Smooth muscle cell of the brain vasculature (primary cell): ENCODE measurements at places on chromosomes 5 and 9.

- DNase-seq, result peak; percentile 12
These were observed 36.8 kb downstream of the HAPLN1 start for GRCh38 chr5:83683836-83684235.

GRCh38 chr5:72282878-72283277 lies 37.2 kb downstream of the MRPS27 start:
- DNase-seq, result no peak

GRCh38 chr5:119220576-119221197 lies 135.1 kb upstream of the TNFAIP8 start:
- DNase-seq, result no peak

GRCh38 chr5:154446195-154447088 lies 645 bp downstream of the SAP30L start:
- DNase-seq, result peak; percentile 43

- no peak for DNase-seq
These were observed 32.7 kb downstream of the TMEFF1 start for GRCh38 chr9:100505564-100506159.

DNA sequence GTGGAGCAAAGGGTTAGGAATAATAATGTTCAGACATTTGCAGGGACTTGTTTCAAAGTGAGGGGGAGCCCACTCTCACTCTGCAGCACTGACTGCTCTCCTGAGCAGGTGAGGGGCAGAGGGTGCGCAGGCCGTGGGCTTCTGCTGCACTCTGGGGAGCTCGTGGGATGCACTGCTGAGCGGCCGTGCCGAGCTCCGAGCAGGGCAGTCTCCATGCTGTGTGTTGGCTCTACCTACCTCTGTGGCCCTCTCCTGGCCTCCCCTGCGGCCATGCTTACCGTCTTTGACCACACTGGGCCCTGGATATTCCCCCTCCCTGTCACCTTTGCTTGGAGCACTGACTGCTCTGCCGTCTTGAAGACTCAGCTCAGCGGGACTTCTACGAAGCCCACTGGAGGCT lies 33.7 kb downstream of the CRB2 start:
- DNase-seq, result no peak

- DNase-seq, result no peak
These were observed 30.9 kb downstream of the KCTD16 start for GRCh38 chr5:144201588-144201987.

DNA sequence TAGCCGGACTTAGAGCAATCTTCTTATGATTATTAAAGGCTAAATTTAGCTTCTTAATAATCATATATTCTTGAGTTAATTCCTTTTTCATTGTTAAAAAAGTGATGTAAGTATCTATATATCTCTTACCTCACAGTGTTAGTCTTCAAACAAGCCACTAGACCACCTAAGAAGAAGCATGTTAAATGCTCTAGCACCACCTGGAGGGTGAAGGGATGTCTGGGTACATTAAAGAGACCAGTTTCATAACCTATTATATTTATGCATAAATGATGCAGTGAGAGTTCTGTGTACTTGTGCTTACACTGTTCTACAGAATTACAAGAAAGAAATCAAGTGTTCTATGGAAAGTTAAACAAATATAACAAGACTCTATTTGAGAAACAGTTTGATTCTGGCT lies 55.9 kb upstream of the SLCO6A1 start:
- DNase-seq, result no peak

GRCh38 chr5:174532455-174533453 lies 191.6 kb upstream of the MSX2 start:
- peak; percentile 81 for DNase-seq

DNA sequence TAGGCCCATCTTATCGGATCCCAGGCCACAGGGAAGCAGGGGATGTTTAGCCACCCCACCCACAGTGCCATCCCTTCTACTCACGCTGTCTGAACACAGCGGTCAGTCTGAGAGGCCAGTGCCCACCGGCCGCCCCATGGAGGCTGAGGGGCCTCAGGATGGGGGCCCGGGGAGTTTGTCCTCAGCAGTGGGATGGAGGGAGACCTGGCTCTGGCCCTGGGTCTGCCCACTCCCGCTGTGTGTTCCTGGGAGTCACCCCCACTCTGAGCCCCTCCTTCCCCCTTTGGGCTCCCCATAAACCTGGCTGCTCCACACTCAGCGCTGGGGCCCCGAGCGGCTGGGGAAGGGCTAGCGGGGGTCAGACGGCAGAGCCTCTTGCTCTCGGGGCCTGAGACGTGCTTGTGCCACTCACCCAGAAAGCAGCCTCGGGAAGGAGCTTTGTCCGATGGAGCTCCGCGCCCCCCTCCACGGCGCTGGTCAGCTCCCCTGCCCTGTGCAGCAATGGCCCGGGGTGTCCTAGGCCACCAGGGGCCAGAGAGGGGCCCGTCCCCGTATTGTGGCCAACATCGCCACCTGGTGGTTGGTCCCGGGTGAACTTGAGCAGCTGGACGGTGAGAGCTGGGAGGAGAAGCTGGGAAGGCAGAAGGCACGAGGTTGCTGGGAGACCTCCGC lies 10.9 kb upstream of the LAMC3 start:
- no peak for DNase-seq

GRCh38 chr5:68114378-68115040 lies 101.0 kb upstream of the PIK3R1 start:
- no peak for DNase-seq

GRCh38 chr5:73674669-73675004 lies 48.6 kb downstream of the ARHGEF28 start:
- no peak for DNase-seq

DNA sequence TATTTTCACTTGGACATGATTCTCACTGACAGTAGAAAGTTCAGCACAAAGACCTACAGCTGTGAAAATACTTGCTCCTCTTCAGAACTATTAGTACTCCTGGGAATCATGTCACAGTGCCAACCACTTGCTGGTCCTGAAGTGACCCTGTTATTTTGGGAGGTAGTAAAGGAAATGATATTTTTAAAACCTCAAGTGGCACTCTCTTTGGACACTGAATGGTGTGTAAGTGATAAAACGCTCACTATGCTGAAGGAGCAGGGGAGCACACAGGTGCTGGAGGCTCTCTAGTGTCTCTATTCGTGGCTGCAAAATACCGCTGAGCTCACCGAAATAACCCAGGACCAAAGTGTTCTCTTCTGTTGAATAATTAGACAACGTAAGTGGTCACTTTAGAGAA lies 76.9 kb upstream of the SPATA31D4 start:
- DNase-seq, result no peak

GRCh38 chr9:91572811-91573210 lies 149.2 kb upstream of the NFIL3 start:
- DNase-seq, result no peak

GRCh38 chr5:171595401-171595800 lies 176.0 kb downstream of the FGF18 start:
- no peak for DNase-seq

- DNase-seq, result no peak
These were observed 2.6 kb downstream of the QSOX2 start for GRCh38 chr9:136242918-136243525.

GRCh38 chr9:123335986-123336329 lies 20.0 kb upstream of the CRB2 start:
- no peak for DNase-seq

GRCh38 chr5:5182508-5183188 lies 42.5 kb downstream of the ADAMTS16 start:
- DNase-seq, result no peak

- DNase-seq, result peak; percentile 36
These were observed 38.2 kb downstream of the CLINT1 start for GRCh38 chr5:157820593-157821252.

DNA sequence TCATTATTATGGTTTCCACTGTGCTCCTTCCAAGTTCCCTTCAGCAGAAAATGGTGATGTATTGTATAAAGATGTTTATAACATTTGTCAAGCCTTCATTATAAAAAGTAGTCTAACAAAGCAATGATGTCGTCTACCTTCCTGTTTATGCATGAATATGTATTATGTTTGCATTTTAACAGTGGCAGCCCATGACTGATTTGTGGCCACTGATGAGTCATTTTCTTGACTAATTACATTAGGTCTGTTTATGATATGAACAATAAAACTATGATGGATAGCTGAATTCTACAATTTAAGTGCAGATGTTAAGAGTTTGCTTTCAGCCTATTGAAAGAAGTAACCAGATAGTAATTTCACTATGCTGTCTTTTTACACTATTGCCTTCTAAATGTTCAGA lies 75.4 kb upstream of the ADAMTS19 start:
- DNase-seq, result no peak

DNA sequence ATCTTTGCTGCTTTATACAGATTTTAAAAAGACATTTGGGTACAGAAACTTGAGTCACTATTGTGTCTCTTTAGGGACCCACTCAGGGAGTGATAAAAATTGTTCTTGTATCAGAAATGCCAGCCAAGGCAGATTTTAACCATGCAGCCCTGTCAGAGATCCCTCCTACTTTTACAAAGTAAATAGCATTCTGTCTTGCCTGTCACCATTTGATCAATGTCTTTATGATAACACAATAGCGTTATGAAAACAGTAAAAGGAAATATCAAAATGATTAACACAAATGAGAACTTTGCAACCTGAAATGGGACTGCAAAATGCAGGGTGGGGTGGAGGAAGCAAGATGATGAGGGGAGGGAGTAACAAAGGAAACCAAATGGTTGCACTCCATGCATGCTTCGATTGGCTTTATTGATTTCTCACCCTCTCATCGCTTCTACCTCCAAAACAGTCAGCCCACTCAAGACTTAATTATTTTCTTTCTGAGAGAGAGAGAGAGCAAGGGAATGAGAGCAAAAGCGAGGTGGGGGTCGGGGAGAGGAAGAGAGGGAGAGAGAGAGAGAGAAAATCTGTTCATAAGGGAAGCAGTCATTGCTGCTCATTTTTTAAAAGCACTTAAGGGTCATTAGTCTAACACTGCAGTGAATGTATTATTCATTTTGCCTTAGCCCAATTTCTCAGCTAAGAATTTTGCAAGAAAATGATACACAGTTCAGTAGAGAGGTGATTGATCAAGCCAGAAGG lies 576.5 kb downstream of the CSNK1G3 start:
- no peak for DNase-seq

GRCh38 chr9:134204991-134205578 lies 40.7 kb upstream of the RNU6ATAC start:
- DNase-seq, result peak; percentile 76

- no peak for DNase-seq
These were observed 3.1 kb upstream of the CREBRF start for GRCh38 chr5:173053041-173053440.

GRCh38 chr9:3931058-3931457 lies 368.8 kb downstream of the GLIS3 start:
- DNase-seq, result no peak

DNA sequence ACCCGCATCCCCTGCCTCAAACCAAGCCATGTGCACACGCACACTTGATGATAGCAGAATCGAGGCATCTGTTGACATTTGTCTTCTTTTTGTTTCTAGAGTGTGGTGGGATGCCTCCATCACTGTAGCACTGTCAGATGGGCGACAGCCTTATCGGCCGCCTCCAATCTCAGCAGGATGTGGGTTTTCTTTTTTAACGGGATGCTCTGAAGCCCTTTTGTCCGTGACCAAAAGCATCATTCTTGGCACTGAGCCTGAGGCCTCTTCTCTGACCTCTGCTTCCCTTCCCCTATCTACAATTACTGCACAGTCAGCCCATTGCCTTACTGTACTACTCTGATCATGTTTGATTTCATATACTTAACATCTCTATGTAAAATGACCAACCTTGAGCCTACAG lies 78.3 kb downstream of the LMNB1 start:
- DNase-seq, result no peak

DNA sequence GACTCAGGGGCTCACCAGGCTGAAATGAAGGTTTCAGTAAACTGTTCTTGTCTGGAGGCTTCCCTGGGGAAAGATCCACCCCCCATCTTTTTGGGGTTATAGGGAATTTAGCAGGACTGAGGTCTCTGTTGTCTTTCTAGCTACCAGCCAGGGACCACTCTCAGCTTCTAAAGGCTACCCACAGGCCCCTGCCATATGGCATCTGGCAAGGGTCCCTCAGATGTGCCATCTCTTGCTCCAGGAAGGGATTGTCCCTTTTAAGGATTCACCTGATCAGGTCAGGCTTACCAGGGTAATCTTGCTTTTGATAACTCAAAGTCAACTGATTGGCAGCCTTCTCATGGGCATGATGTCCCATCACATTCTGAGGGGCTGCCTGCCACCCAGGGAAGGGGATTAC lies 65.0 kb downstream of the NSUN2 start:
- DNase-seq, result no peak

GRCh38 chr5:163580516-163580915 lies 75.1 kb downstream of the MAT2B start:
- no peak for DNase-seq

GRCh38 chr5:69498384-69498783 lies 5.8 kb downstream of the OCLN start:
- no peak for DNase-seq

DNA sequence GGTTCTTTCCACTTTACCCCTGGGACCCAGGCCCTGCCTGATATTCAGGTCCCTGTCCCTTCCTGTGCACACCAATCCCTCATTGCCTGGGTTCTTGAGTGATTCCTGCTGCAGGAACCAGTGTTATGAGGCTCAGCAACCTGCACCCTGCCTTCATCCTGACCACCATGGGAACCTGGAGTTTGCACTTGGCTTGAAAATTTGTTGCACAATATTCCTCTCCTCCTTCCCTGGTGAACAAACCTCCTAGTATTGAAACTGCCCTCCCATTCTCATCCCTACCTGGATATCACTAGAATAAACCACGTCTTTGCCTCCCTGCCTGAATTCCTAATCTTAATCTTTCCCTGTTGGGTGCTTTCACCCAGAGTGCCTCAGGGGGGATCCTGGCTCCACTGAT lies 52.1 kb upstream of the AFAP1L1 start:
- no peak for DNase-seq

GRCh38 chr5:35852084-35852734 lies 4.5 kb upstream of the IL7R start:
- no peak for DNase-seq

- no peak for DNase-seq
These were observed 77.5 kb upstream of the CAST start for GRCh38 chr5:96584712-96585111.

GRCh38 chr5:54347221-54347865 lies 37.0 kb upstream of the ARL15 start:
- DNase-seq, result no peak

GRCh38 chr5:10030219-10030831 lies 219.4 kb downstream of the ATPSCKMT start:
- no peak for DNase-seq

- DNase-seq, result no peak
These were observed 27.0 kb upstream of the RNF130 start for GRCh38 chr5:180098526-180098925.

DNA sequence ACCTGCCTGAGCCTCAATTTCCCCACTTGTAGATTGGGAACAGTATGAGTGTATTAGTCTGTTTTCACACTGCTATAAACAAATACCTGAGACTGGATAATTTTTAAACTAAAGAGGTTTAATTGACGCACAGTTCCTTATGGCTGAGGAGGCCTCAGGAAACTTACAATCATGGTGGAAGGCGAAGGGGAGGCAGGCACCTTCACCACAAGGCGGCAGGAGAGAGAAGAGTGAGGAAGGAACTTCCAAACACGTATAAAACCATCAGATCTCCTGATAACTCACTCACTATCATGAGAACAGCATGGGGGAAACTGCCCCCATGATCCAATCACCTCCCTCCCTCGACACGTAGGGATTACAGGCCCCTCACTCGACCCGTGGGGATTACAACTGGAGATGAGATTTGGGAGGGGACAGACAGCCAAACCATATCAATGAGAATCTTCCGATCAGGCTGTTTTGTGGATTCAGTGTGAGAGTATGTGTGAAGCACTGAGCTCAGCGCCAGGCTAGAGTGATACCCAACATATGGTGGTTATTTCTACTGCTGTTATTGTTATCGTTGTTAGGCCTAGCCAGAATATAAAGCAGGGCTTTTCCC lies 14.6 kb upstream of the LMX1B start:
- DNase-seq, result no peak
